ENCODE measurements at places on chromosomes 7 and 10.
A peak's percentile ranks its signal among the peaks of the same experiment; 100 is the strongest.

GRCh38 chr7:47227762-47228177 lies 354.1 kb downstream of the TNS3 start:
- peak; percentile 43 for DNase-seq

DNA sequence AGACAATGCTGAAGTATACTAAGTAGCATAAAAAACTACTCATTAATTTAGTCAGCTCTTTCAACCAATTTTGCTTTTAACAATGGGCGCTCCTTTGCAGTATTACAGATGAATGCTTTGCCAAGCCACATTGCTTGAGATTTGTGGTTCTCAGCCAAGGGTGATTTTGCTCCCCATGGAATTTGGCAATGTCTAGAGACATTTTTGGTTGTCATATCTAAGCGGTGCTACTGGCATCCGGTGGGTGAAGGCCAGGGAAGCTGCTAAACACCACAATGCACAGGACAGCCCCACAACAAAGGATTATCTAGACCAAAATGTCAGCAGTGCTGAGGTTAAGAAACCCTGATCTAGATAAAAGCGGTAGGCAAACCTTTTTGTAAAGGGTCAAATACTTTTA lies 112.0 kb downstream of the UBE2H start:
- peak; percentile 72 for DNase-seq

GRCh38 chr10:17742918-17743317 lies 9.1 kb upstream of the TMEM236 start:
- peak; percentile 77 for DNase-seq

DNA sequence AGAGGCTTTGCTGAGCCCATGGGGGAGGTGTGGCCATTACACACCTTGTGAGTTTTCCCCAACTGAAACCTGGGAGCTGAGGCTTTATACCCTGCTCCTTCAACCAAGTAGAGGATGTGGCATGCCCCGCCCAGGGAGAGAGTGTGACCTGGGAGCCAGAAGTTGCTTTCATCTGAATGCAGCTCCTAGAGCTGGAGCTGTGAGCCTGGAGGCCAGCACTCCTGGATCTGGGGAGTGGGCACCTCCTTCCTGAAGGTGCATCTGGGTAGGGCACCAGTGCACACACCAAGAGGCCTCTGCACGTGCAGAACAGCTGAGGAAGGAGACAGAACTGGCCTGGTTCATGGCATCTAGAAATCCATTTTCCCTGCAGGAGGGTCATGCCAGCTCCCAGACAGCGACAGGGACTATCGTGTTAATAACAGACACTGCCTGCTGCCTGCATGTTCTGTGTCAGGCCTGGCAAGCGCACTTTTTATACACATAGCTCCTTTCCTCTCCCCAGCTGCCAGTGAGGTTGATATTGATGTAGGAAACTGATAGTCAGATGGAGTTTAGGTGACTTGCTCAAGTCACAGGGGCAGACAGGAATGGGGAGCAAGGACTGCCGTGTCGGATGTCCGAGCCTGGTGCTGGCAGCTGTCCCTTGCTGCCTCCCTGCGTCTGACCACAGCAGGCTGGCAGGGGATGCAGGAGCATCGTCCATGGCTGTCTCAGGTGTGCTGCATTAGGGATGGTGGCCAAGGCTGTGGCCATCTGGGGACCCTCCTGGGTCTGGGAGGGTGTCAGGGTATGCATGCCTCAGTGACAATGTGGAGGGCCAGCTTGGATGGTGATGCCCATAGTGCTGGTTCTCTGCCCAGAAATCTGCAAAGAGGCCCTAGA lies 189.9 kb upstream of the CXCL12 start:
- DNase-seq, result no peak

DNA sequence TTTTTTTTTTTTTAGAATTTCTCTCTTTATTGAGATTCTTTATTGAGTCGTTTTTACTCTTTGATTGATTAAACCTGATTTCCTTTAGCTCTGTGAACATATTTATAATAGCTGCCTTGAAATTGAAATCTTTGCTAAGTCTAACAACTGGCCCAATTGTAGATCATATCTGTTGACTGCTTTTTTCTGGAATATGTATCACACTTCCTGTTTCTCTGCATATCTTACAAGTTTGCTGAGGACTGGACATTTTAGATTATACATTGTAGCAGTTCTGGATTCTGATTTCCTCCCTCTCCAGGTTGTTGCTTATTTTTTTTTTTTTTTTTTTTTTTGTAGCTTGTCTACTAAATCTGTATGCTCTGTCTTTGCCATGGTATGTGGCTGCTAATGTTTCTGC lies 56.3 kb downstream of the PRKAR2B start:
- DNase-seq, result no peak

DNA sequence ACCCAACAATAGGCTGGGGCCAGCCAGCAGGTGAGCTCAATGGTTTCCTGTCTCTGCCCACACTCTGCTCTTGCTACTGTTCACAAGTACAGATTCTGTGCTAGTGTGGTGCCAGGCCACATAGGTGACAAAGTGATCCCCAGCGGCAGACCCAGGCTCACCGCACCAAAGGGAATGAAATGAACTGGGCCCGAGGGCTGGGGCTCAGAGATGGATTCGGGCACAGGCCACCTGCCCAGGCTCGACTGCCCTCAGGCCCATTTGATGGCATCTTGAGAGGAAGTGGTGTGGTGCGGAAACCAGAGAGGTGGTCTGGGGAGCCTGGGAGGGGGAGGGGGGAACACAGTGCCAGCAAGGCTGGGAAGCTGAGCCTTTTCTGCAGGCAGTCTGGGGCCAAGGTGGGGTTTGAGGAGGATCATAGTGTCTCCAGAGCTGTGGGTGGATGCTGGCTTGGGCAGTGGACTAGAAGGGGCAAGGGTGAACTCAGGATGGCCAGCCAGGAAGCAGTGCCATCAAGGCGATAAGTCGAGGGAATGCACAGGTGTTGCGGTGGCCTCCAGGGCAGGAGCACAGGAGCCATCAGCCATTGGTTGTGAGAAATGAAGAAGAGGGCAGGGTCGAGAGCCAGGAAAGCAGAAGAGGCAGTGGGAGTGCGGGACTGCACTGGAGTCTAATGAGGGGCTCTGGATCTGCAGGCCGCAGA lies 85.2 kb downstream of the ARHGAP22 start:
- no peak for DNase-seq

DNA sequence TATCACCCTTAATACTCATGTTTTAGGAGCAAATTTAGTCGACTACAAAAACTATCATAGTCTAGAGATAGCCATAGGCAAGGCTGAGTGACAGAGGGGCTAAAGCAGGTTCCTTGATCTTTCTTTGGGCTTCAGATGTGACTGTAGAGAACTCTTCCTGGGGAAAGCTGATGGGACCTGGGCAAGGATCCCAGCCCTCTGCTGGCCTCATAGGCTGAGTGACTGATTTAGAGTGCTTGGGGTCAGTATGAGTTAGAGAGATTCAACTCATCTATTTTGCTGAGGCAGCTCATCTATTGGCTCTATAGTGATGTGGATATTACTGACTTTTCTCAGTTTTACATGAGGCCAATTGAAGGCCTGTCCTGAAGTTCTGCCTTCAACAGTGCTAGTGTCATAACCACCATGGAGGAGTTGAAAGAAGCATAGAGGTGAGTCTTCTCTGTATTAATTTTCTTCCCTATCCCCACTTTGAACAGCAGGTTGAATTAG lies 81.6 kb downstream of the SAMD9 start:
- DNase-seq, result no peak

DNA sequence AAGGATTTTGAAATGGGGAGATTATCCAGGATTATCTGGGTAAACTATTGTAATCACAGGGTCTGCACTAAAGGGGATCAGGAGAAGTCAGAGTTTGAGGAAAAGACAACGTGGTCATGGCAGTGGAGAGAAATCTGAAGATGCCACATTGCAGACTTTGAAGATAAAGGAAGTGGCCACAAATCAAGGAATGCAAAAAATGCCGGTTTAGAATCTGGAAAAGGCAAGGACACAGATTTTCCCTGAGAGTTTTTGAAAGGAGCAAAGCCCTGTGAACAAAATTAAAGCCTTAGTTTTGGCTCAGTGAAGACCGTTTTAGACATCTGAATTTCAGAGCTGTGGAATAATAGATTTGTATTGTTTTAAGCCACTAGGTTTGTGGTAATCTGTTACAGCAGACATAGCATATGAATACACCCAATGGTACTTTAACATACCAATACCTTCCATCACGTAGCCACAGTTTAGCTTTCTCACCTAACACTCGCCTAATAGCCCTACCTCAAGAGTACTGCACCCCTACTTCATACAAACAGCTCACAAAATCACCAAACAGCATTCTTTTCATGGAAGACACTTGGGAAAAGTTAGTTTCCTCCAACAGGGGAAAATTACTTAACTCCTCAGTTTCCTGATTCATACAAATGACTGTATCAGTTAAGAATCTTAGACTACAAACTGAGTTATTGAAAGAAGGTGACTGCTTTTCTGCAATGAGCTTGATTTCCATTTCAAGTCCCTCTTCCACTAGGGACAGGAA lies 446.5 kb downstream of the INHBA start:
- no peak for DNase-seq

DNA sequence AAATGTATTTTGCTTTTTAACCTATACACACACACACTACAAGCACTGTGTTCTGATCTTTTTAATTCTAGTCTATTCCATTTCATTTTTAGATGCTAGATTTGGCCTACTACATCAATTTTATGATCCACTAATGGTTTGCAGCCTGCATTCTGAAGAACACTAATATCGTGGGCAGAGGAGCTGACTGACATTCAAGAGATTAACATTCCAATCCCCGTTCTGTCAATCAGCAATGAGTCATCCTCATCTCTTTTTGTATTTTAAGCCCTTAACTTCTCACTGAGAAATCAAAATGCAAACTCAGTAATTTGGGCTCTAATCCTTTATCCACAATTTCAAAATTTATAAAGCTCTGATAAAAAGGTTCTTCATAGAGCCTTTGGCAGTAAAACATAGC lies 47.1 kb upstream of the GAD2 start:
- no peak for DNase-seq

DNA sequence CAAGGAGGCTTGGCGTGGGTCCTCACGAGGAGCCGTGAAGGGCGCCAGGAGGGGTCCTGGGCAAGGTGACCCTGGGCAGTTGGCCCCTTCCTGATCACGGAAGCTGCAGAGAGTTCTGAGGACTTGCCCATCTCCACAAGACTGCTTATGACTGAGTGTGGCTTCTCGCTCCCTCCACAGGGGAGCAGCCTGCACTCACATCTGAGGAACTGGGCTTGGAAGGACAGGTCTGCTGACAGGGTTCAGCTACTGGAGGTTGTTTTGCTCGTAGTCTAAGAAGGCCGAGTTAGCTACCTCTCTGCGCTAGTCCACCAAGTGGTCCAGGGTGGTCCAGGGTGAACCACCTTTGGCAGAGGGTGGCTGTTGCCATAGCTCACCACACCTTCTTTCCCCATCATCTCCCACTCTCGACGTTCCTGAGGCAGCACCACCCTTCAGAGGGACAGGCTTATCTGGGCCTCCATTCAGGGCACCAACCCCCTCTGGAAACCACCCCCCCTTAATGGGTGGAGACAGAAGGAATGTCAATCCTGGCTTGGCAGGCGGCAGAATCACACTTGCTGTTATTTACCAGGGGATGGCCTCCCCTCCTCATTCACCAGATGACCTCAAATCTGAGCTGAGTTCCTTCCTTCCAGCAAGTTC lies 38.2 kb downstream of the FAM53B start:
- peak; percentile 33 for DNase-seq

- no peak for DNase-seq
Observed at GRCh38 chr10:78362406-78363022, 328.9 kb downstream of the RPS24 start.

- DNase-seq, result no peak
Observed at GRCh38 chr7:102467581-102468477, 3.0 kb downstream of the LRWD1 start.

- DNase-seq, result peak; percentile 3
Observed at GRCh38 chr7:112782498-112782897, 7.7 kb downstream of the TMEM168 start.

GRCh38 chr10:301536-301935 lies 166.3 kb downstream of the ZMYND11 start:
- DNase-seq, result no peak

DNA sequence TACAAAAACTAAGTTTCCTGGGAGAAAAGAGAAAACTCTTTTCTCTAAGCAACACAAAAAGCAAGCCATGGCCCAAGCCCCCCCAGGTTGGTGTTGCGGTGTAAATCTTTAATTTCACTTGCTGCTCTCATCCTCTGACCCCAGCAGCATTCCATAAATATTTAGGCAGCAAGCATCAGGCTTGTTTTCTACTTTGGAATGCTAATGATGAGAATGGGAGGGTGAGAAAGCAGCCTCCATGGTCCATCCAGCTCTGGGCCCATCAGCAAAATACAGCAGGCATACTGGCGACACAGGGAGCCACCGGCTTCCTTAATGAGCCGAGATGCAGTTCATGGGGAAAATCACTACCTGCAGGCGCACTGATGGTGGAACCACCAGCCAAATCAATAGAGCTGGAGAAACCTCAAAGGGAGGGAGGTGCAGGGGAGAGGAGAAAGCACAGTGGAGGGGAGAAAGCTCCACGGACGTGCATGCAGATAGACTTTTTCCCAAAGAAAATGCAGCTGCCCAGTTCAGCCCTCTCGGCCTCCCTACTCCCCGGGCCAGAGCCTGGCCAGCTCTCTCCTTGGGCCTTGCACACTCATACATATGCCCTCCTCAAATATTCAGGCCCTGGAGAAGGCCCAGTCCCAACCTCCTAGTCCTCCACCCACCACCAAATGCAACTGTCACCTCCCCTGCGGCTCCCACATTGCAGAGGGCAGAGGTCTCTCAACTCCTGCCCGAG lies 131.9 kb downstream of the GRID1 start:
- no peak for DNase-seq

GRCh38 chr7:121017586-121017985 lies 29.1 kb downstream of the CPED1 start:
- no peak for DNase-seq

DNA sequence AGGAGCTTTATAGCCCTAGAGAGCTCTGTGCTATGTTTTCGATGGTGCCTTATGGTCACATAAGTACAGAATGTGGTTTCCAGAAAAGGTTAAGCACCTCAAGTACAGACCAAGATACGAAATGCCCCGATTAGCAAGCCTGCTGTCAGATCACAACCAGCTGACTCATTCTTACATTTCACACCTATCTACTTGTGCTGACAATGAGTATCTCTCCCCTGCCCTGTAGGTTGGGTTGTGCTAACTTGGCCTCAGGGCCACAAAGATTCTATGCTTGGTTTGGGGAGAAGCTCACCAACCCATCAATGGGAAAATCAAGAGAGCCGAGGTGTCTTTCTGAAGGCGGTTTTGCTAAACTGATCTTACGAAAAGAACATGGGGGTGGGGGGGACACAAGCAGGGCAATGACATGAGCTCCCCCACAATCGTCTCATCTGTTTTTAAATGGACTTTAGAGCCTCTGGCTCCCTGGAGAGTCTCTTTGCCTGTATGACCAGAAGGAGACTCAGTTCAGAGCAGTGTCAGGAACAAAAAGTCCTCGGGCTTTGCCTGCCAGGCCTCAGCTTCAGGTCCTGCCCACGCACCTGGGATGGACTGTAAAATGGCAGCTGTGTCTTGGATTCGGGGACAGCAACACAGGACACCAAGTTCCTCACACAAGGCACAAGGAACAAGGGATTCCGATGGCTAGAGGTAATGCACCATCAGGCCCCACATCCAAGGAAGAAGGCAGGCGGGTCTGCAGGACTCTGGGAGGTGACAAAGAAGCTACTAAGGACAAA lies 55.1 kb downstream of the FAM53B start:
- no peak for DNase-seq

GRCh38 chr10:113856563-113856962 lies 2.1 kb downstream of the NHLRC2 start:
- DNase-seq, result peak; percentile 11

- no peak for DNase-seq
Observed at GRCh38 chr10:78936412-78937342, 132.1 kb upstream of the ZMIZ1 start.
